Right renal cortex interstitium (tissue), 3 donors: ENCODE measurements at places on chromosomes 12 and 14.

GRCh38 chr12:59491877-59492276 is 104.0 kb upstream of the SLC16A7 start:
- no peak for DNase-seq

DNA sequence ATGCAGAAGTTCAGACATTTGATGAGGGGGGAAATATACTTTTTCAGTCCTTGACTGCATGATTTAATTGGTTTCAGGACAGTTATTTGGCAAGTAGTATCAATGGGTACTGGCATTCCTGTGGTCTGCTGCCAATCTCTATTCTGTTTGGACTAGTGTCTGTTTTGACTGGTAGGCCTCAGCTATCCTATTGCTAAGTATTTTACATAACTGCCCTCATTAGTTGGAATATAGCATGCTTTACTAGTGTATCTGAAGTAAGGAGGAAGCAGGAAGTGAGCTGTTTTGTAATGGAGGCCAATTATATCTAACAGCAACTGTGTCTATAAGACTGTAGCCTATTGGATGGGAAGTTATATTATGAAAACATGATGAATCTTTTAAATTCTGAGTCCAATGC is 104.3 kb downstream of the FLRT2 start:
- no peak for DNase-seq

DNA sequence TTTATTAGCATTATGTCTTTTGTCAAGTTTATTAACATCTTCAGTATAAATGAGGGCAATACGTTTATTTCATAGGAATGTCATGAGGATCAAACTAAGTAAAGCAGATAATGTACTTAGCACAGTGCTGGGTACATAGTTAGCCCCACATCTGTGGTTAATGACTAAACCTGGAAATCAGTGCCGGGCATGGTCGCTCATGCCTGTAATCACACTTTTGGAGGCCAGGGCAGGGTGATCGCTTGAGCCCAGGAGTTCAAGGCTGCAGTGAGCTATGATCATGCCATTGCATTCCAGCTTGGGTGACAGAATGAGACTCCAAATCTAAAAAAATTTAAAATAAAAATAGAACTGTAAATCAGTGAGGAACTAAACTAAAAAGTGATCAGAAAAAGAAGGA is 44.8 kb upstream of the GUCY2C start:
- DNase-seq = no peak

- no peak for DNase-seq
Observed at GRCh38 chr12:91203610-91204009, 21.0 kb upstream of the DCN start.

DNA sequence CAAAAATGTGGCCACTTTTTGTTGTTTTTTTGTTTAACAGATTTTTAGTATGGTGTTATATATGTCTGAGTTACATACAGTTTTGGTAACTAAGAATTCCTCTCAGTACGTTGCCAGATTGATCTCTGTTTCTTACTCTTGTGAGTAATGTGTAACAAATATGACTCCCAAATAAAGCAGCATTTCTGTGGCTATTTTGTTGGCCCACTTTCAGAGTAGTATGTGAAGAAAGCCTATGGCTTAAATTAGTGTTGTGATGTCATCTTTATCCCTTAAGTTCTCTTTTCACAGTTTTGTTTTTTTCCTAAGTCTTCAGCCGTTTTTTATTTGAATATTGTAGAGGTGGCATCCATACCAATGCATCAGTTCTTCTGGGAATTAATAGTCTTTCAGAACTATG is 10.7 kb downstream of the PCNX4 start:
- no peak for DNase-seq

- no peak for DNase-seq
Observed at GRCh38 chr12:11408096-11408495, 12.7 kb upstream of the PRB2 start.

DNA sequence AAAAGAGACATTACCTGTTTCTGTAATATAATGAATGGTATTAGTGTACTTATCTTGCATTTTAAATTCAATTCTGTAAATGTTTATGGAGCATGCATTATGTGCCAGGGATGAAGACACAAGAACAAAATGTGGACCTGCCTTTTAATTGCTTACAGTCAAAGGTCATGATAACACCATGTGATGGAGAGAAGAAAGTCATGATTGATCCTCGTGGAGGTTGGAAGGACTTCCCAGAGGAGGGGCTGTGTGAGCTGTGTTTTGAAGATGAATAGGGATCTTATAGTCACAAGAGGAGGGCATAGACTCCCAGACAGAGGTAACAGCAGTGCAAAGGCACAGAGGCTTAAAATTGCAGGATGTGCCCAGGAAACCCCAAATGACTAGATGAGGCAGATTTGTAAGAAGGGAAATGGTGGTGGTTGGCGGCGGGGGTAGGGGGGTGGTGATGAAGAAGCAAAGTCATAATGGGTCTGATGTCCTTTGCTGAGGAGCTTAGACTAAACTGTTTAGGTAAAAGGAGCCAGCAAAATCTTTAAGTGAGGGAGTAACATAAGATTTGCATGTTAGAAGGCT is 151.5 kb downstream of the PRKCH start:
- DNase-seq = no peak

- no peak for DNase-seq
Observed at GRCh38 chr14:101113835-101114725, 210.6 kb upstream of the RTL1 start.

DNA sequence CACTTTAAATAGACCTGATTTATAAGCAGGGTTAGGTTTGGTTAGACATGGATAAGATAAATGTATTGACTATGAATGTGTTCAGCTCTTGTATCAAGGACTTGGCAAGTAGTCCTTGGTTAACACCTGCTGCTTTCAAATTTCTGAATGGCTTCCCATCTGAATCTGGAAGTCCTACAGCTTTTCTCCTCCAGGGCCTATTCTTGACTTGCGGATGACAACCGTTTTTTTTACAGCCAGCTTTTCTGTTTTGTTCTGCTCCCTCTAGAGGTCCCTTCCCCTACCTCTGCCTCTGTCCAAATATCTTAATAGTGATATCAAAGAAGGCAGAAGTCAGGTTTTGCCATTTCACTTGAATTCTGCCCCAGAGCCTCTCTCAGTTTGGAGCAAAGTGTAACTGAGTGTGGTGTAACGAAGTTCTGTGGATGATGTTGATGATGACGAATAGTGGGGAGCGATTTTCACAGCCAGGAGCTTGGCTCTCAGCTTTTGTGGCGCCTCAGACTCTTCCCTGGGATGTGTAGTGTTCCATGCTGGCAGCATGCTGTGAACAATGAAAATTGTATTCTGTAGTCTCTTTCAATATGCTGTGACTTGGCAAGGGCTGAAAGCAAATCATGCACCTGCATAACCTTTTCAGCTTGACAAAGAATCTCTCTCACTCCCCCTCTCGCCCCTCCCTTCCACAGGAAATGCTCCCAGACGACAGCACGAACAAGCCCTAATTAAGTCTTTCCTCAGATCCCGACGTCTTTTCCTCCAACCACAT is 5.0 kb upstream of the SLC4A8 start:
- no peak for DNase-seq

DNA sequence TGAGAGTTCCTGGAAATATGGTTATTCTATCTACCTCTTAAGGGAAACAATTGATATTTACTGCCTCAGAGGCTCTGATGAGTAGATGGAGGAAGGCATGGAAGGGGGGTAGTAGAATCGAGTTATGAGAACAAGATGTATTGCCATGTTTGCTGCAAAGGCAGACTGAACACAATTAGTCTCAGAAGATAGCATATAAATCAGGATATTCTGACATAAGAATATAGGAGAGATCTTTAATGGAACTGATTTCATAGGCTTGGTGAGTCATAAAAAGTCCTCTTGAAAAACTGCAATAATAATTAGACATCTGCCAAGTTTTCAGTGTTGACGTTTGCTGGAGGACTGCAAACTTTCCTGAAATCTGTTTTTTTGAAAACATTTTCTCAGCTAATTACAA is 636.1 kb downstream of the TMTC2 start:
- DNase-seq = no peak

DNA sequence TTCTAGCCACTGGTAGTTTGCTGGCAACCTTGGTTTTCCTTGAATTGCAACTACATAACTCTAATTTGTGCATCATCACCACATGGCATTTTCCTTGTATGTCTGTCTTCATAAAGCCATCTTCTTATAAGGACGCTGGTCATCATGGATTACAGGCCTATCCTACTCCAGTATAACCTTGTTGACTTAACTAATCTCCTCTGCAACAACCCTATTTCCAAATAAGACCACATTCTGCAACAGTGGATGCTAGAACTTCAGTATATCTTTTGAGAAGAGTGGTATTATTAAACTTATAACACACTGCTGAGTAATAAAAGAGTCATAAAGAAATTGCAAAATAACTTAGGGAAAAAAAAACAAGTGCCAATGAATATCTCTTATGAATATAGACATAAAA is 511.8 kb upstream of the FOXG1 start:
- DNase-seq = no peak

DNA sequence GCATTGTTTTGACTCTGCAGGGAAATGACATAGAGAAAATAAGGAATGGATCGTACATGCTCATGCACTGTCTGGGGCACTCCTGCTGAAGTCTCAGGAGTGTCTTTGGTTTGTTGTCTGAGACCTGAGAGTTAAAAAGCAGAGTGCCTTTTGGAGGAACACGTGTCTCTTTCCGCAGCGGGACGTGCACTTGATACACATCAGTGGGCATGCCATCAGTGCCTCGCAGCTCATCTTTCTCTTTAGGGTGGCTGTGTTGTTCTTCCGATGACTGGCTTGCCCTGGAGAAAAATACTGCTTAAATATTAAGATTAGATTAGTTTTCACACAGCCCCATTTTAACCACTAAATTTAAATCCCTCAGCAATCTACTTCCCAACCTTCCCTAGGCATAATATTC is 835.9 kb downstream of the DIO2 start:
- no peak for DNase-seq

DNA sequence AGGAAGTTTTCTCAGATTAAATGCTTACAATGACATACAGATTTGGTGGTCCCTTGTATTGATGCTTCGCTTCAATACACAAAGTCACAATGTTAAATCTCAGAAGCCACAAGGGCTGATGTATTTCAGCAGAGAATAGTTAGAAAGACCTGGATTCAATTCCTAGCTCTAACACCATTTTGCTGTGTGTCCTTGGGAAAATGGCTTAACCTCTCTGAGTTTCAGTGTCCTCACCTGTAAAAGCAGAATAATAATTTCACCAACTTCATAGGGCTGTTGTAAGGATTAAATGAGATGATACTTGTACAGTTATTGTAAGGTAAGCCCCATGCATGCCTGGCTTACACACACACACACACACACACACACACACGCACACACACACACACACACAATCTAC is 30.3 kb downstream of the P2RX7 start:
- no peak for DNase-seq

DNA sequence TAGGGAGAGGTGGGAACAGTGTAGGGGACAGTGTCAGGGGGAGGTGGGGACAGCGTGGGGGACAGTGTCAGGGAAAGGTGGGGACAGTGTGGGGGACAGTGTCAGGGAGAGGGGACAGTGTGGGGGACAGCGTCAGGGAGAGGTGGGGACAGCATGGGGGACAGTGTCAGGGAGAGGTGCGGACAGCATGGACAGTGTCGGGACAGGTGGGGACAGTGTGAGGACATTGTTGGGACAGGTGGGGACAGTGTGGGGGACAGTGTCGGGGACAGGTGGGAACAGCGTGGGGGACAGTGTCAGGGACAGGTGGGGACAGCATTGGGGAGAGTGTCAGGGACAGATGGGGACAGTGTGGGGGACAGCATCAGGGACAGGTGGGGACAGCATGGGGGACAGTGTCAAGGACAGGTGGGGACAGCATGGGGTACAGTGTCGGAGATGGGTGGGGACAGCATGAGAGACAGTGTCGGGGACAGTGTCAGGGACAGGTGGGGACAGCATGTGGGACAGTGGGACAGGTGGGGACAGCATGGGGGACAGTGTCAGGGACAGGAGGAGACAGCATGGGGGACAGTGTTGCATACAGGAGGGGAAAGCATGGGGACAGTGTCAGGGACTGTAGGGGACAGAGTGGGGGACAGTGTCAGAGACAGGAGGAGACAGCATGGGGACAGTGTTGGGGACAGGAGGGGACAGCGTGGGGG is 139.0 kb downstream of the TMEM121 start:
- DNase-seq = no peak

DNA sequence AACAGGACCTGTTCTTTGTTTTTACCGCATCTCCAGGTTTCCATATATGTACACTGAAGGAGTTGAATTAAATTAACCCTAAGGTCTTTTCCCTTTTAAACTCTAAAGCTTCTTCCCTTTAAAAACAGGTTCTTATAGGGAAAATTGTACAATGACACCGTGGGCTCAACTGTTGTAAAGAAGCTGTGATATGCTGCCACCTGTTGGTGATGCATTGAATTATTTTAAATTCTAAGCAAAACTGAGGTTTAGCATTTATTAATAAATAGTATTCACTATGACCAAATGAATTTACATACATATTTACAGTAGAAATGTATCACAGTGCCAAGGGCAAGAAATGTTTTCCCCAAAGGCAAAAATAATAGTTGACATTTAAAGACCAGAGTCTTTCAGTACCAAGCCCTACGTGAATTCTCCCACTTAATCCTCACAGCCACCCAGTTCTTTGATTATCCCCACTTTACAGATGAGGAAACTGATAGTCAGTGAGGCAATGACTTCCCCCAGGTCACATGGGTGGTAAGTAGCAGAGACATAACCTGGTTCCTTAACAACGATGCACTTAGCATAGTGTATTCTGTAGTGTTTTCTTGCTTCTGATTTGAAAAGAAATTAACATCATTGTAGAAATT is 35.7 kb upstream of the TMEM263 start:
- DNase-seq = peak; percentile 36

DNA sequence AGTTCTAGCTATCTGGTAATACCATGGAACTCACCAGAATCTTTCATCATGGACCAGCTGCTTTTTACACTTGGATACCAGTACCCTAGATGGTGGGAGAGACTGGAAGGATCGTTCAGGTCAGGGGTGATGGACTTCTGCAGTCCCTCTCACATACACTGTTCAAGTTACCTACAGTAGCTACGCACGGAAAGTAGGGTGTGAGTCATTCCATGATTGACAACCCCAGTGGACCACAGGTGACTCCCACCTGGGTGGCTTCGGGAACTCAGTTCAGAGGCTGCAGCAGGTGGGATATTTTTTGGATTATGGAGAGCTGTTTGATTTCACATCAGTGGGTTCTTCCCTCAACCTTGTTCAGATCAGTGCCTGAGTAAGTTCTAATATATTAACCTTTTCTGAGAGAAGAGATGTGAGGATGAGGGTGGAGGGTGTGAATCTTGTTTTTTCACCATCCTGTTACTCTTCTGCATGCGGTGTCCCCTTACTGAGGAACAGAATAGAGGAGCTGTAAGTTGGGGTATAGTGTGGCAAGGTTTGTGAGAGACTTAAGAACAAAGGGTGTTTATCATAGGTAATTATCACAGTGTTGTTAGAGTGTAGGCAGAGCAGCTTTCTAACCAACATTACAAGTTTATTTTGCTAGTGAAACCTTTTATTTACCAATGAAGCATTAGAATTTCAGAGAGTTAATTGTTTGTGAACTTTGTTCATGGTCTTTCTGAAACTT is 39.6 kb downstream of the PRKCH start:
- no peak for DNase-seq
